ENCODE measurements at places on chromosomes 3 and 15. TPM values are rescaled to one million over a fixed set of nuclear protein-coding genes. Genes with fewer than 3 reads are reported as not detected.

GRCh38 chr3:97952872-97953271, 19.4 kb downstream of the RIOX2 start:
- no peaks in the 10 kb centered on the region for H3K4me1 ChIP-seq
- no peaks in the 10 kb centered on the region for H3K27me3 ChIP-seq
- peak overlapping the region; percentile 28 for H3K27ac ChIP-seq
- peaks cover 54% of the 10 kb centered on the region for H3K36me3 ChIP-seq
- H3K4me3 ChIP-seq, result no peak overlapping the region
- no peak for DNase-seq

DNA sequence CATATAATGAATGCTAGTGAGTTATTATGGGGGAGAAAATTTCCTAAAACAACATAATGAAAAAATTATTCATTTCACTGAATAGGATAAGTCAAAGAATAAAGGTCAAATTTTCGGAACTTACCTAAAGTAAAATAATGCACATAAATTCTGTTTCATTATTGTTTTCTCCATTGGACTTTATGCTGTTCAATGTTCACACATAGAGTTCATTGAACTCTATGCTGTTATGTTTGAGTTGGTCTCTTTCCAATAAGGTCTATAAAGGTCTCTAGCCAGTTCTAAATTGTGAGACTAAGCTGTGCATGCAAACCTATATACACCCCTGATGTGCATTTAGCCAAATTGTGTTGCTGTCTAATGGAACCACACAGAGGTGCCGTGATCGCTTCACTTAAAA, 28.5 kb upstream of the STT3B start:
- H3K4me1 ChIP-seq, result no peaks in the 10 kb centered on the region
- no peak for DNase-seq
- H3K27ac ChIP-seq, result no peak overlapping the region
- H3K36me3 ChIP-seq, result no peaks in the 10 kb centered on the region

- H3K27me3 ChIP-seq, result no peaks in the 10 kb centered on the region
- H3K36me3 ChIP-seq, result no peaks in the 10 kb centered on the region
- H3K4me3 ChIP-seq, result no peak overlapping the region
- DNase-seq, result no peak
- H3K27ac ChIP-seq, result no peak overlapping the region
Observed at GRCh38 chr3:19173945-19174344, 25.6 kb downstream of the KCNH8 start.

GRCh38 chr3:65342084-65342683, 654.4 kb upstream of the ADAMTS9 start:
- DNase-seq, result peak; percentile 67
- no peak overlapping the region for H3K4me3 ChIP-seq
- no peak overlapping the region for H3K27ac ChIP-seq
- H3K36me3 ChIP-seq, result no peaks in the 10 kb centered on the region

CNTN4 gene
- 11.3 TPM for total RNA-seq

DUOXA2 gene
- not detected for total RNA-seq

CGGBP1 gene
- total RNA-seq, result 79.2 TPM

DNA sequence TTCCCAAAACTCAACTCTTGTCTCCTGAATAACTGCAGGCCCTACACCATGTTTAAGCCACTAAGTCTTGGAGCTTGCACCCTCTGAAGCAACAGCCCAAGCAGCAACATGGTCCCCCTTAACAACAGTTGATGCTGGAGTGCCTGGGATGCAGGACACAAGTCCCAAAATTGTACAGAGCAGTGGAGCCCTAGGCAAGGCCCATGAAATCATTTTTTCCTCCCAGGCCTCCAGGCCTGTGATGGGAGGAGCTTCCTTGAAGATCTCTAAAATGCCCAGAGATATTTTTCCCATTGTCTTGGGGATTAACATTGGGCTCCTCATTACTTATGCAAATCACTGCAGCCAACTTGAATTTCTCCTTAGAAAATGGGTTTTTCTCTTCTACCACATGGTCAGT, 311.9 kb upstream of the EPHA3 start:
- no peaks in the 10 kb centered on the region for H3K36me3 ChIP-seq
- H3K27me3 ChIP-seq, result no peaks in the 10 kb centered on the region
- no peak overlapping the region for H3K4me3 ChIP-seq
- DNase-seq, result no peak

GRCh38 chr3:128383316-128384235, 83.1 kb downstream of the DNAJB8 start:
- H3K27me3 ChIP-seq, result no peaks in the 10 kb centered on the region
- DNase-seq, result peak; percentile 88

DNA sequence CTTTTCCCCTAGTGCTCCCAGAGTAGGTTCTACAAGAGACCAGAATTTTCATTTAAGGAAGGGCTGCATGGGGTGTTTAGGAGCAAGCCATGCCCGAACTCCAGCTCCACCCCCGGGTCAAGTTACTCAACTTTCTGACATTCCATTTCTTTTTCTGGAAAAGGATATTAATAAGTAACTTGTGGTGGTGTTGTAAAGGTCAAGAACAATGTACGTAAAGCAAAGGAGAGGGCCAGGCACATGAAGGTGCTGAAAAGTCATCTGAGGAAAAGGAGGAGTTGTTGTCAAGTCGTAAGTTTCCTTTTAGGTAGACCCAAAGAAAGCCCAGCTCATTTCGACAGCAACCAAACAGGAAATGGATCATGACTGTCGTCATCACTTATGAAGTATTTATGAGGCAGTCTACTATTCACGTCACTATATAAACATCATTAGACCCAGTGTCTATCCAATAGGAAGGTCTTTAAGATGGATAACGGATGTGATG, 319.6 kb upstream of the IL12A start:
- H3K36me3 ChIP-seq, result no peaks in the 10 kb centered on the region
- H3K27ac ChIP-seq, result no peak overlapping the region
- no peak overlapping the region for H3K4me3 ChIP-seq
- H3K4me1 ChIP-seq, result no peaks in the 10 kb centered on the region

GRCh38 chr3:194446754-194447153, 40.0 kb downstream of the ATP13A3 start:
- H3K4me3 ChIP-seq, result no peak overlapping the region
- H3K27me3 ChIP-seq, result no peaks in the 10 kb centered on the region
- H3K4me1 ChIP-seq, result no peaks in the 10 kb centered on the region
- no peak overlapping the region for H3K27ac ChIP-seq
- H3K36me3 ChIP-seq, result peaks cover 81% of the 10 kb centered on the region

GADL1 gene
- not detected for total RNA-seq

DNA sequence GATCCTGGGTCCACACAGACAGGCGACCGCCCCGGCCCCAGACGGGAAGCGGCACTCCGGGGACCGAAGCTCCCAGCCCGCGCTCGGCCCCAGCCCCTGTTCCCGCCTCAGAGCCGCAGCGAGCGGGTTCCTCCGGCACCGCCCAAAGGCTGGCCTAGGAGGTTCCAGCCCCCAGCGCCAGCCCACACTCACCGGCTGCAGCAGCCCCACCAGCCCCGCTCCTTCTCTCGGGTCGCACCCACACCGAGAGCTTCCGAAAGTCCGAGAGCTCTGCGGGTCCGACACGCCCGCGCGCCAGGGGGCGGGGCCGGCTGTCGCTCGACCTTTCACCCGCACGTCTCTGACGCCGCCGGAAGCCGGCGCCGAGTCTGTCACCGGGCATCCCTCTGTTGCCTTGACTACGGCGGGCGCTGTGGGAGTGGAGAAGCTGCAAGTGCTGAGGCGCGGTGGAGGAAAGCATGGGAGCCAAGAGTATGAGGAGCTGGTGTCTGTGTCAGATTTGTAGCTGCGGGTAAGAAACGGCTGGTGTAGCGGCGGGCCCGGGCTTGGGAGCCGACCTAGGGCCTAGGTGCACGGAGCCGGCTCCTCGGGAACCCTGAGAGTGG, at the start of the genes EFL1 and SAXO2:
Gene EFL1 (minus strand): TSS at position 313 of the 605 bp plus-strand sequence. CDS start 956 bp downstream, outside the sequence.
Gene SAXO2 (plus strand): TSS at position 397 of the 605 bp plus-strand sequence. CDS start 62 bp downstream, at position 459.
- H3K36me3 ChIP-seq, result peaks cover 15% of the 10 kb centered on the region
- no peaks in the 10 kb centered on the region for H3K27me3 ChIP-seq
- H3K27ac ChIP-seq, result peak within 1 kb of the TSS; percentile 69
- peak within 1 kb of the TSS; percentile 72 for H3K4me3 ChIP-seq
- DNase-seq, result peak; percentile 98
- peaks cover 12% of the 10 kb centered on the region for H3K4me1 ChIP-seq

DNA sequence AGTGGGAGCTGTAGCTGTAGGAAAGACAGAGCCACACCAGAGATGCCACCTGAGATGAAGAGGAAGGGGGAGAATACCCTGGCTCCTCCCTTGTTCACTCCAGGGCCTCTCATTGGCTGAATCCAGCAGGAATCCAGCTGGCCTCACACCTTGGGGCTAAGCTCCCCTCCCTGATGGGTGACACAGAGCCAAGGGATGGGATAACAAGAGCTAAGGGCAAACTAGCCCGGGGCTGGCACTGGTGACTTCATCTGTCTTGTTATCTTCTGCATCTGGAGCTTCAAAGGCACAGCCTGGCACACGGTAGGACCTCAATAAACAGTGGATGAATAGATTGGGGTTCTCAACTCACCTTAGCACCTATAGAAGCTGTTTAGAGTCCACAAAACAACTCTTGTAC, 13.8 kb upstream of the GATA2 start:
- no peaks in the 10 kb centered on the region for H3K4me1 ChIP-seq
- no peaks in the 10 kb centered on the region for H3K36me3 ChIP-seq
- no peak for DNase-seq

- no peak overlapping the region for H3K27ac ChIP-seq
- no peaks in the 10 kb centered on the region for H3K36me3 ChIP-seq
- peaks cover 5% of the 10 kb centered on the region for H3K27me3 ChIP-seq
- no peaks in the 10 kb centered on the region for H3K4me1 ChIP-seq
- no peak overlapping the region for H3K4me3 ChIP-seq
- no peak for DNase-seq
Observed at GRCh38 chr3:142940000-142940399, 23.5 kb downstream of the PAQR9 start.

PROK2 gene
- total RNA-seq, result 4.1 TPM

DNA sequence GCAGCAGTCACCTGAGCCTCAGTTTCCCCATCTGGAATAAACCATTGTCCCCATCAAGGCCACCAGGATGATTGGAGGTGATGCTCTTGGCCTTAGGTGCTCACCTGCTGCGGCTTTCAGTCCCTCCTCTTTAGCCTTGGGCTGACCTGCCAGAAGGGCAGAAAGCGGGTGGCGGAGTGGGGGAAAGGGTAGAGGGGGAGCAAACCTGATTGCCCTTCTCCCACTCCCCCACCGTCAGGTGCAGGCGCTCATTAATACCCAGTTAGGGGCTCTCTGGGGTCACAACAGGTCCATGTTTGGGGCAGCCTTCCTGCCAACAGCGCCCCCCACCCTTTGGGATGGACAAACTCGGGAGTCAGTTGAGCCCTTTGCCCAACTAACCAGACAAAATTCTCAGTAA, 50.5 kb downstream of the GRIP2 start:
- H3K36me3 ChIP-seq, result peaks cover 31% of the 10 kb centered on the region
- H3K27ac ChIP-seq, result no peak overlapping the region
- H3K27me3 ChIP-seq, result no peaks in the 10 kb centered on the region
- no peaks in the 10 kb centered on the region for H3K4me1 ChIP-seq
- no peak overlapping the region for H3K4me3 ChIP-seq

TMEM108 gene
- 15.4 TPM for total RNA-seq

ACKR4 gene
- 8.0 TPM for total RNA-seq

TUSC7 gene
- not detected for total RNA-seq

- no peak overlapping the region for H3K27ac ChIP-seq
- H3K4me3 ChIP-seq, result no peak overlapping the region
- no peaks in the 10 kb centered on the region for H3K4me1 ChIP-seq
- H3K27me3 ChIP-seq, result no peaks in the 10 kb centered on the region
Observed at GRCh38 chr3:24382647-24383046, 112.0 kb downstream of the THRB start.

GPD1L gene
- total RNA-seq, result 84.1 TPM

DNA sequence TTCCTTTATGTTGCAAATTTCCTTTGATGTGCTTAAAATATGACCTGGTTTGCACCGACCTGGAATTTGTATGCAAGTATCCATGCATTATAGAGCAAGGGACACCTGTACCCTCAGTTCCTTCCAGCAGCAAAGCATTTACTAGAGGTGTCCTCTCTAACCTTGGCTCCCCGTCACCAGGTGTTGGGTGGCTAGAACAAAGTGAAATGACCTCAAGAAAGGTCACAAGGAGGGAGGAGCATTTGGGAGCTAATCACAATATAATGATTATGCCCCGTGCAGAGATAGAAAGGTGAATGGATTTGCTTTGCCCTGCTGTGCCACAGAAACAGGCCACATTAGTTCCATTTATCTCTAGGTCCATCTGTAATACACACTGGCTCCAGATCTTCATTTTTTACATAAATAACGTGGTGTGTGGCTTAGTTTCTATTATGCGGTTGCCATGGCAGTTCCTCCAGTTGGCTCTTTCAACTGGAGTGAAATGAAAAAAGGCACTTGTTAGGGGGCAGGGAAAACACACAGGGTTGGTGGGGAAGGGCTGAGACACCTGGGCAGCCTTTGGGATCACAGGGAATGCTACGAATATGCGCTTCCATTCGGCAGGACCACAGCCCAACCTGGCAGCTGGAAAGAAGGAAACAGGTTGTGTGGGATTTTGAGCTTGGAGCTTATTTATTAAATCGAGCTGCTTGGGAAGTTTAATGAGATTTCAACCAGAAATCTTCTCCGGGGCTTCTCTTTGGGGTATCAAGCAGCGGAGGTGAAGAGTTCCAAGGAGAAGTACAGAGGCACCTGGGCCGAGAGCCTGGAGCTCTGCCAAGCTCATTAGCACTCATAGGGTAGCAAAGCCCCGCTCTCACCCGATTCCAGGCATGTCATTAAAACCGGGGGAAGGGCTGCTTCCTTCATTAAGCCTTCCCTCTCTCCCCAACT, 233.5 kb upstream of the ST8SIA2 start:
- no peak overlapping the region for H3K4me3 ChIP-seq
- peaks cover 41% of the 10 kb centered on the region for H3K36me3 ChIP-seq
- no peak overlapping the region for H3K27ac ChIP-seq
- no peaks in the 10 kb centered on the region for H3K27me3 ChIP-seq
- no peak for DNase-seq
